ENCODE measurements at places on chromosomes 1 and 21.
A peak's percentile ranks its signal among the peaks of the same experiment; 100 is the strongest.

- no peak for DNase-seq
Observed at GRCh38 chr21:30996728-30997127, 41.5 kb downstream of the KRTAP19-8 start.

DNA sequence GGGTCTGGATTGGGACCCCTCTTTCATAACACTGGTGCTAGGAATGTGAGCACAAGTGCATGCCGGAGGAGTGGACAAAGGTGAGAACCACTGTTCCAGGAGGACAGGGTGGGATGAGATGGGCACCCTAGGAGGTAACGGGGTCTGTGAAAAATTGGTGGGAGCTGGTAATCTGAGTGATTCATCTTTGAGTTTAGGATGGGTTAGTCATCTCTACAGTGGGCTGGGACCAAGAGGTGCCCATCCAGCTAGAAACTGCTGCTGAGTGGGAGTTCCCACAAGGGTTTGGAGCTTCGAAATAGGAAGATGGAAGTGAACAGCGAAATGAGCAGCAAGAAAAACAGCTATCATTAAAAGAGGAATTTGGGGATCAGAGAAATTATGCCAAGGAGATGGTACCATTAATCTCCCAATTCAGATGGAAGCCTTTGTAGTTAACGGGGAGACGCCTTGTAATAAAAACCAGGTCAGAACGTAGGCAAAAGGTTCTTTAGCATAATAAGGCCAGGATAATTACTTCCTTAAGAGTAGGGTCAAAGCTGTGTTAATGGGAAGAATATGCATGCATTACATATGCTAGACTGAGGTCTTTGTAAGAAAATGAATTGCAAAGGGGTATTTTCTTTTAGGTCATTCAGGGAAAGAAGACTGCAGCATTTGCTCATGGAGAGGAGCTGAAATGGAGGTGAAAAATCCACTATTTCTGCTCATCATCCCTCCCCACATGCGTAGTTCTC lies 55.5 kb downstream of the OLFML3 start:
- DNase-seq = no peak

- peak; percentile 13 for DNase-seq
Observed at GRCh38 chr1:223143537-223144248, 645 bp upstream of the TLR5 start.

GRCh38 chr1:195744256-195744655 lies 864.0 kb downstream of the KCNT2 start:
- DNase-seq = no peak

- DNase-seq = peak; percentile 58
Observed at GRCh38 chr1:46446646-46447498, 42.8 kb upstream of the DMBX1 start.

- DNase-seq = no peak
Observed at GRCh38 chr1:197675583-197676208, 99.6 kb downstream of the DENND1B start.

DNA sequence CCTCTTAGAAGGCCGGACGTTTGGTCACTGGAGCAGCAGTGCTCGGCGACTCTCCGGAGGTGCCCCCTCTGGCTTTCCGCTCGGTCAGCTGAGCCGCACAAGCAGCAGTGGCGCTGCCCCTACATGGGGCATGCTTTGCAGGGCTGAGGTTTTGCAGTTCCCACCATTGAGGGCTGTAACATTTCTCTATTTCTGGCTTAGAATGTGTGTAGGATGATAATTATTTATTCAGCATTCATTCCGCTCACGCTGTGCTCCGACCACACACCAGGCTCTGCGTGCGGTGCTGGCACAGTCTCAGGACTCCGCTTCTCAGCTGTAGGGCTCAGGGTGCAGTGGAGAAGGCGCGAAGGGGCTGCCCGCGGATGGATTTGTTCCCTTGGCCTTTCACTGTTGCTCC lies 119.5 kb downstream of the PCBP3 start:
- no peak for DNase-seq

GRCh38 chr21:46347203-46347550 lies 23.2 kb downstream of the PCNT start:
- no peak for DNase-seq

- DNase-seq = no peak
Observed at GRCh38 chr1:210298296-210298695, 30.4 kb upstream of the HHAT start.

DNA sequence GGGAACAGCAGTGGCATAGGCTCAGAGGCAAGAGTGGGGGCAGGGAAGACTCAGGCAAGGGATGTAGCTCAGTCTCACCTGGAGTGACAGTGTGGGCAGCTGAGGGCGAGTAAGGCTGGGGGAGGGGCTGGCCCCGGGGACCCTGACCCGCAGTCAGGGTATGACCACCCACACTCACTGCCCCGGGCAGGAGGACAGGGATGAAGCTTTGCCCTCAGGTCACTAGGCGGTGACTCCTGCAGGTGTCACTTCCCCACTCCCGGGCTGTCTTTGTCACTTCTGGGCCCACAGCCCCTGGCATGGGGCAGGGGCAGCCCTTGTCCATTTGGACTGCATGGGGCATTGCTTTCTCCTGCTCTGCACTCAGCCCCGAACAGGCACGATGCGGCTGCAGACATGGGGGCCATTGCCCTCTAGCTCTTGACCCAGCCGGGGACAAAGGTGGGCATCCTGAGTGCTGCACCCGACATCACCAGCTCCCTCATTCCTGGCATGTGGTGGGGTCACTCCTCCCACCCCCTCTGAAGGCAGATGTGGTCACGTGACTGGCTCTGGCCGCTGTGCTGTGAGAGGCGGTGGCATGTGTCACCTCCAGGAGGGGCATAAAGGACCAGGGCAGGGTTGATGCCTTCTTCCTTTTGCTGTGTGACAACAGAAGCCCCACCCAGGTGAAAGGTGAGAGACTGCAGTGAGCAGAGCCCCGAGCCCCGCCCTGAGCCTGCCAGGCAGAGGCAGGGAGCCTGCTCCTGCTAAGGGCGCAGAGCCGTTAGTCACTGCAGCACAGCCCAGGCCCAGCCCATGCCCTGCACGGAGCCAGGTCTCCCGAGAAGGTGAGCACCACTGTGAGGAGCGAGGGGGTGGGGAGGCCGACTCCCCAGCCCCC lies 66.0 kb downstream of the MATN1 start:
- no peak for DNase-seq

- no peak for DNase-seq
Observed at GRCh38 chr1:84361796-84362195, 36.5 kb upstream of the DNASE2B start.

DNA sequence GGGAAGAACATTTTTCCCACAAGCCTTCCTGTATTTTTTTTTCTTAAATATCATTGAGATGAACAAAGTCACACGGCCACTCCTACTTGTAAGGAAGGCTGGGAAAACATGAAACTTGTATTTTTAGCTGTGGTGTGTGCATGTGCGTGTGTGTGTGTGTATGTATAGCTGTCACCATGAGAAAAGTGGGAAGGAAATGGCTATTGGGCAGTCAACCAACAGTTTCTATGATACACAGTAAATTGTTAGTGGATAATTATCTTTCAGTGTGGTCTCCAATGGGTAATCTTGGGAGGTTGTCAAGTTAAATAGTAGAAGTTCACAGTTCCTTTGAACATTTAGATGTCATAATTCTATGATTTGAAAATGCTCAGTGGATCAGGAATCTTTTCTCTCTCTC lies 132.7 kb upstream of the USP24 start:
- no peak for DNase-seq

DNA sequence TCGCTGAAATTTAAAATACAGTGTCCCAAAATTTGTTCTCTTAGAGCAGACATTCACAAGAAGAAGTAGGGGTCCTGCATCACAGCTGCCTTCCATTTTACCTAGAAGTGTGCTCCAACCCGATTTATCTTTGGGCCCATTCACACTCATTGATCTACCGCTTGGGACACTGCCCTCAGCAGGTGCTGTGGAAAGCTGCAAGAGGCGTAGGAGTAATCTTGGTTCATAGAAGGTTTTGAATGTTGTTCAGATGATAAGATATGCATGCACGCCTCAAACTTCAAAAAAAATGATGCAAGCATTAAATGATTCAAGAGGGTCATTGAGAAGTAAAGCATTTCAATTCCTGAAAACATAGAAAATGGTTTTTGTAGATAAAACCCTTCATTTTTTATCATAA lies 18.6 kb upstream of the C1orf105 start:
- no peak for DNase-seq

GRCh38 chr1:227791425-227792143 lies 23.9 kb upstream of the PRSS38 start:
- no peak for DNase-seq

DNA sequence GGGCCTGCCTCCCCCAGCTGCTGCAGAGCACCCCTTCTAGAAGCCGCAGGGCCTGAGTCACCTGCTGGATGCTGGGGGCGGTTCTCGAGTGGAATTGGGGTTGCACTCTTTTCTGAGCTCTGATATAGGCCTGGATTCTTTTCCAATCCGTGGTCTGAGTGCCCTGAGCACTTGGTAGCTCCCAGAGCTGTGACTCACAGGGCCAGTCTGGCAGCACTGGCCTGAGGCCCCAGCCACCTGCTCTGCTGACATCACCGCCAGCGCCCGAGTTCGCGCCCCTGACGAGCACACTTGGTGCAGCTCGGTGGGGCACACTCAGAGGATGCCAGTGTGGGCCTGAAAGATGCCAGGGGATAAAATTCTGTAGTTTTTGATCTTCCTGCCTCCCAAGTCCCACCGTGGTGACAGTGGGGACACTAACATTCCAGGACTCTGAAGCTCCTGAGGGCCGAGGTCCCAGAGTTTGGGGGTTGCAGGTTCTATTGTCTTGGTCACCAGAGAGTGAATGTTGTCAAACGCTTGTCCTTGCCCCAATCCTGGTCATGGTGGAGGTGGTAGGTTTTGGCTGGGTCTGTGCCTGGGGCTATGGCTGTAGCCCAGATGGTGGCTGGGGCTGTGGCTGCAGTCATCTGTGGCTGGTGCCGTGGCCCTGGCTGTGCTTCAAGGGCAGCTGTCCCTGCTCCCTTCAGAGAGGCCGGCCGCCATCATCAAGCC lies 74.6 kb downstream of the OBSCN start:
- no peak for DNase-seq

- no peak for DNase-seq
Observed at GRCh38 chr1:47507881-47508701, 70.2 kb downstream of the FOXD2 start.

DNA sequence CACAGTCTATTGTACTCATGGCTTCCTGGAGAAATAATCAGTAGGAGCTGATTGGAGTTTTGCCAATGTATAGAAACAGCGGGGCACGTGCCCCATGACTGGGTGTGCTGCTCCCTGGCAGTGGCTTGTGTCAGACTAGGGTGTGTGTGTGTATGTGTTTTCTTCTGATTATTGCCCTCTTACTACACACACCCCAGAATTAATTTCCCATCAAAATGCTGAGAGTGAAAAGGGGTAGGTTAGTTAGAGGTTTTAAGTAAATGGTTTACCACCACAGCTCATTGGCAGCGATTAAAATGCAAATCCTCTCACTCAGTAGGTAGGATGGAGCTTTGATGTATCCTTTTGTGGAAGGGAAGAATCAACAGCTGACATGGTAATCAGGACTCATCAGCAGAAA lies 29.9 kb downstream of the HHAT start:
- DNase-seq = no peak

DNA sequence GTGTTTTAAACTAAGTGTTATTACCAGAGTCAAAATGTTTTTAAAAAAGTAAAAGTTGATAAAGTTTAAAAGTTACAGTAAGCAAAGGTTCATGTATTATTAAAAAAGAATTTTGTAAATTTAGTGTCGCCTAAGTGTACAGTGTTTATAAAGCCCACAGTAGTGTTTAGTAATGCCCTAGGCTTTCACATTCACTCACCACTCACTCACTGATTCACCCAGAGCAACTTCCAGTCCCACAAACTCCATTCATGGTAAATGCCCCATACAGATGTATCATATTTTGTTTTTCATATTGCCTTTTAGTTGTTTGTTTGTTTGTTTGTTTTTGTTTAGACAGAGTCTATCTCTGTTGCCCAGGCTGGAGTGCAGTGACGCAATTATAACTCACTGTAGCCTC lies 353.8 kb upstream of the PTBP2 start:
- no peak for DNase-seq

- DNase-seq = no peak
Observed at GRCh38 chr1:41695118-41695745, 210.7 kb upstream of the EDN2 start.

GRCh38 chr21:44583089-44583799 lies 2.8 kb upstream of the KRTAP10-5 start:
- no peak for DNase-seq

- no peak for DNase-seq
Observed at GRCh38 chr1:160168609-160169369, 17.4 kb downstream of the ATP1A4 start.

DNA sequence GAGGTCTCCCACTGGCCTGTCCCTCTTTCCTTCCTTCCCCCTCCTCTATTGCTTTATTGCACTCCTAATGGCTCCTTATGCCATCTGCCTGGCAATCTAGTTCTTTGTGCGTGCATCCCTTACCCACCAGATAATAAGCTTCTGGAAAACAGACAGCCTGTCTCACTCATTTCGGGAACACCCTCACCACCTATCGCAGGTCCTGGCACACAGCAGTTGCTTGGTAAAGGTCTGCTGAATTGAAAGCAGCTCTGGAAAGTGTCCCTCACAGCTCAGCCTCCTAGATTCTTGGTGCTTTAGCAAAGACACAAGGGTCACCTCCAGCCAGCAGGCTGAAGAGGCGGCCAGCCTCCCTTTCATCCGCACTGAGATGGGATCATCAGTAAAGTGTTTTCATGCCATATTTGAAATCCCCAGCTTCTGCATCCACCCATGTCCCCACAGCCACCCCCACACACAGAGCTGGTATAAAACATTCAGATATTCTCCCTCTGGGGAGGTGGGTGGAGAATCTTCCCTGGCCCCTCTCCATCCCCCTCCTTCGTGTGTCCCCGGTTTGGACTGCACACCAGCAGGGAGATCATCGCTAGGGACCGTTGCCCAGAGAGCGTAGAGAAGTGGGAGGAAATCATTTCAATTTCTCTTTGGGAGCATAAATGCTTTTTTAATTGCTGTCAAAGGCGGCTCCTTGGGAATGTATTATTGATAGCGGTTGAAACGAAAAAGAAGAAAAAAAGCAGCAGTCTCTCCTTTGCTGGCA lies 29.1 kb upstream of the ATP2B4 start:
- no peak for DNase-seq

DNA sequence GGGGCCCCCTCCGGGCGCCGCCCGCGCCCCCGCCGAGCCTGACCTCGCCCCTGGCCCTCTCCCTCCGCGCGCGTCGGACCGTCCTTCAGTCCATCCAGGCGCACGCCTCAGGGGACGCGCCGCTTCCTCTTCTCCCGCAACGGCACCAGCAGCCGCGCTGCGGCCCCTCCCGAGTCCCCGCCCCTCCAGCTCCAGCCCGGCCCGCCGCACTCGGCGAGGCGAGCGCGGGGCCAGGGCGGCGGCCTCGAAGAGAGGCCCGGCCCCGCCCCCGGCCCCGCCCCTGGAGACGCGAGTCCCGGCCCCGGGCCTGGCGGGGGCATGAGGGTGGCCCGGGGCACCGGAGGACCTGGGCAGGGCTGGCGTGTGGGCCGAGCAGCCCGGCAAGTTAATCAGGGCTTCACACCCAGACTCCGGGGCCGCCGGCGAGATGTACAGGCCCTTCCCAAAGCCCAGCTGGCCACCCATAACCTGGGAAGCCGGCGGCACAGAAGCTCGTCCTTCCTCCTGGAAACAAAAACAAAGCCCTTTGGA lies at the start of gene IGSF3:
IGSF3 (minus strand) TSS at position 159 of the 531 bp plus-strand sequence. CDS start 1,407 bp downstream, outside the sequence.
- DNase-seq = no peak

- DNase-seq = no peak
Observed at GRCh38 chr1:157485793-157486192, 66.5 kb downstream of the FCRL5 start.

All from central memory CD4-positive, alpha-beta T cell (primary cell).